Stimulated activated CD4-positive, alpha-beta T cell treated with anti-CD3 and anti-CD28 coated beads, TNF-alpha, amount 100 ng/mL, for 4 hours (primary cell): ENCODE measurements at places on chromosomes 16 and 17.

GRCh38 chr16:24540602-24541210 is 1.3 kb downstream of the RBBP6 start:
- DNase-seq, result no peak

DNA sequence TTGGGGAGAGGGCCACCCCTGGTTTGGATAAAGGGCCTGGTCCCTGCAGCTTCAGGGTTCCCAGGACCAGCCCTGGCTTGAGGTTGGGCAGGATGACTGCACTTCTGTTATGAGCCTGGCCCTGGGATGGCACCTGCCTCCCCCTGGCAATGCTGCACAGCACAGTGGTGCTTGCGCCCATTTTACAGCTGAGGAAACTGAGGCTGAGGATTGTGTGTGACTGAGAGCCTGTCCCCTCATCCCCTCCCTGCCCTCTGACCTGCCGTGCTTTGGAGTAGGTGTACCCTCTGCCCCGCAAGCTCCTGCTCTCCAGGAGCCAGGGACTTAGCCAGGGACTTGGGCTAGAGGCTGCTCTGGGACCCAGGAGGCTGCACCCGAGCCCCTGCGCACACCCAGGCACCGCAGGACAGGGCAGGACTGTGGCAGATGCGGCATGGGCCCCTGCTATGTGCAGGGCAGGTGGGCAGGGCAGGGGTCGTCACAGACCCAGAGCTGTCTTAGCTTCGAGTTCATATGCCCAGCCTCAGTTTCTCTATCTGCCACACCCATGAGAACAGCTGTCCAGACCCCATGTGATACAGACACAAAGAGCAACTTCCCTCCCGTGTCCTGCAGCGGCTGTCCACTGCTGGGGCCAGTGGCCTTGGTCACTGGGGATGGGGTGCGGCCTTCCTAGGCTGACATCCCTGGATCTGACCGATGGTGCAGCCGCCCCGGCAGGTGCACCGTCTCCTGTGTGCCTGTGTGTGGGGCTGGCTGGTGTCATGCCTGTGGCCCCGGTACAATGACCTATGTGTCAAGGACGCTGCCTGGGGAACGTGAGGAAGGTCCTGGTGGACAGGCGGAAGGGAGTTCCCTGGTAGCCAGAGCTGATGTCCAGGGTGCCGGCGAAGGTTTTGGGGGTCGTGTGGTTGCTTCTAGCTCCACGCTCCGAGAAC is 36.6 kb downstream of the BAHCC1 start:
- no peak for DNase-seq

DNA sequence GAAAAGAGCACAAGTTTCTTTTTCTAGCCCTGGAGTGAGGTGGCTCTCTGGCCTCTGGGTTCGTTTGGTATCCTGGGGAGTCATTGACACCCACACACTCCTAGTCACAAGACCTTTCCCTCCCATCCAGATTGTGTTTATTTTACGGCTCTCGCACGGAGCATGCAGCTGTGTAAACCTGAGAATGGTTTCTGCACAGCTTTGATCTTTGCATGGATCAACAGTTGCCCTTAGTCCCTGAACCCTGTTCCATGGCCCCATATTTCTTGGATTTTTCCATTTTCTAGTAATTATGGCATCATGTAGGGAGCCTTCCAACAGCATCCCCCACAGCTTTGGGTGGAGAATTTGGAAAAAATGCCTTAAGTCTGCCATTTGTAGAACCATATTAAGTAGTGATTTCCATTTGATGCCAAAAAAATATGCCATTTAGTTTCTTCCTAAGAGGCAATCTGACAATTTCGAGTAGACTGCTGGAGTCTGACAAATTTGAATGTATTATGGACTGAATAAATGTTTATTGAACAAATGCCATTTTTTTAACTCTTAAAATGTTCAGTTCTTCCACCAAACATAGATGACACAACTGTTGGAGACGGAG is 197.7 kb downstream of the WWOX start:
- no peak for DNase-seq

DNA sequence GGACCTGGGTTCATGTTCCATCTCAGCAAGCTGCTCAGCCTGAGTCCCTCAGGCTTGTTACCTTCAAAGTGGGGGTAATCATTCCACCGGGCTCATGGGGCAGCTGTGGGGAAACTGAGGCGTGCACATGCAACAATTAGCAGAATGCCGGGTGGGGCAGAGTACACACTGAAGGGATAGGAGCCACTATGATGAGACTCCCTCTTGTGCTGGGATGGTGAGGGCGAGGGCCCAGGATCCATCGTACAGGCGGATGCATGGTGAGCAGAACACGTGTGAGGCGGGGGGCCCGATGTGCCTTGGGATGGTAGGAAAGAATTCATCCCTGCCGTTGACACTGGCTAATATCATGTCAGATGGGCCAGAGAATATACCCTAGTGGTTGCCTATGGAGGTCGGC is 25.5 kb upstream of the MAP3K14 start:
- no peak for DNase-seq

GRCh38 chr16:610513-611381 is 20.0 kb upstream of the WFIKKN1 start:
- no peak for DNase-seq

DNA sequence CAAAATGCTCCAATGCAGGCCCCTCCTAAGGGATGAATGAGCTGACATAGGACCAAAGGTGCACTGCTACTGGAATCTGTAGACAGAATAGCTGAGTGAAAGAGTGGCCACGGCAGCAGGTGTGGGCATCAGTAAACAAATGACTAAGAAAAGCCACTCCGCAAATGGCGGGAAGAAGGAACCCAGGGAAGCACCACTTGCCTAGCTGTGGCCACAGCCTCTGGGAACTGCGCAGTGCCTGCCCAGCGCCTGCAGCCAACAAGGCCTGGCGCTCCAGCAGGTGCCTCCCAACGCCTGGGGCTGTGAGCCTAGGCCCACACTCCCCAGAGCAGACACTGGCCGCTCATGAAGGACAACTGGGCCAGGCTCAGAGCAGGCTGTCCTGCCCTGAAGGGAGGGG is 11.8 kb downstream of the PEMT start:
- no peak for DNase-seq

DNA sequence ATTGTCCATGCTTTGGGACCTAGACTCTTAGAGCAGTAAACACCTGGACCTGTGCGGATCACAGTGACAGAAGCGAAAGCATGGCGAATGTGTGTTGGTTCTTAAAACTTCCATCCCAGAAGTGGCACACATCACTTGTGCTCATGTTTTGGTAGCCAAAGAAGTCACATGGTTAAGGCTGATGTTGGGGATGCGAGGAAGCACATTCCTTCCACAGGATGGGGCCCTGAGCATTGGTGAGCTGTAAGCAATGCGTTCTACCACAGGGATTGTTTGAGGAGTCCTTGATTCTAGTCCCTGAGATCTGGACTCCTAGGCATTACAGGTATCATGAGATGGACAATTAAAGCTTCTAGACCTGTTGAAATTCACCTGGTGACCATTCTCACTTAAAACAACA is 375.9 kb downstream of the UTP18 start:
- no peak for DNase-seq

DNA sequence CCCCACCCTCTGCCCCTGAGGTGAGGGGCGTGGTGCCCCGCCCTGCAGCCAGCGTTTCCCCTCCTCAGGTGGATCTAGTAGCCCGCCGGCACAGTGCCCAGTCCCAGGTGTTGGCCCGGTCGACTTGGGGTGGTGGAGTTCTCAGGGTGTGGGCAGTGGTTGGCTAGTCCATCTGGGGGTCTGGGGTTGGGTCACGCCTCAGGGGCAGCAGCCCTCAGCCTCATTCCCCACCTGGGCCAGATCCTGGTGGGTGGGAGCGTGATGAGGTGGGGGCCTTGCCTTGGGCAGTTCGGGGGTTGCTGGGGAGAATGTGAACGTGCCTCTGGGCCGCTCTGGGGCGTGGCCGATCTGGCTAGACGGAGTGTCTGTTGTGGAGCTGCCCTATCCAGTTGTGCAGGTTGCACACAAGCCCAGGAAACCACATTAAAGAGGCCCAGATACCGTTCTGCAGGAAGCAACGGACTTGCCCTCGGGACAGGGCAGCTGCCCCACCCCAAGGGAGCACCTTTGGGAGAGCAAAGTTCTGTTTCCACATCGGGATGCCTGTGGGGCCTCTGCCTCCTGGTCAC is 32.0 kb downstream of the GSE1 start:
- DNase-seq, result no peak

GRCh38 chr17:19744922-19745757 is 3.0 kb downstream of the ALDH3A1 start:
- peak; percentile 76 for DNase-seq

- no peak for DNase-seq
These were observed 56.3 kb upstream of the SMIM36 start for GRCh38 chr17:55567240-55568214.

- DNase-seq, result no peak
These were observed 71.2 kb upstream of the NACA2 start for GRCh38 chr17:61662186-61662585.

- no peak for DNase-seq
These were observed 236.1 kb downstream of the ZFHX3 start for GRCh38 chr16:72811876-72812275.

DNA sequence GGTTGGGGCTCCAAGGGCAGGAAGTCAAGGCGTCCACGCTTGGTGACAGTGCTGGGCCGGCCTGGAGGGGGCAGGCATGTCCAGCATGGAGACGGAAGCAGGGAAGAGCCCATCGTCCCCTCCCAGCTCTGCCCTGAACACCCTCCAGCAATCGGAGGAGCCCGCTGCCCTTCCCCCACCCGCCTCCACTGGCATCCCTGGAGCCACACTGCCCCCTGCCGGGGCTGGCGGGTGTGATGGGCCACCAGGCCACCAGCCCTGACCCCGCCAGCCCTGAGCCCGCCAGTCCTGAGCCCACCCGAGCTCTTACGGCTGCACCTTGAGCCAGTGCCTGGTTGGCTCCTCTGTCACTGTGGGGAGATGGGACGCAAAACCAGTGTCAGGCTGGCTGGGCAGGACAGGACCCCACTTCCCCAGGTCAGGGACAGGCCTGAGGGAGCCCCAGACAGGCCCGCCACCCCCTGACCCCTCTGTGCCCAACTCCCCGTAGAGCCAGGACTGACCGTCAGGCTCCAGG is 4.1 kb upstream of the CDH15 start:
- DNase-seq, result peak; percentile 75
